ENCODE measurements at places on chromosomes 13 and 19.

DNA sequence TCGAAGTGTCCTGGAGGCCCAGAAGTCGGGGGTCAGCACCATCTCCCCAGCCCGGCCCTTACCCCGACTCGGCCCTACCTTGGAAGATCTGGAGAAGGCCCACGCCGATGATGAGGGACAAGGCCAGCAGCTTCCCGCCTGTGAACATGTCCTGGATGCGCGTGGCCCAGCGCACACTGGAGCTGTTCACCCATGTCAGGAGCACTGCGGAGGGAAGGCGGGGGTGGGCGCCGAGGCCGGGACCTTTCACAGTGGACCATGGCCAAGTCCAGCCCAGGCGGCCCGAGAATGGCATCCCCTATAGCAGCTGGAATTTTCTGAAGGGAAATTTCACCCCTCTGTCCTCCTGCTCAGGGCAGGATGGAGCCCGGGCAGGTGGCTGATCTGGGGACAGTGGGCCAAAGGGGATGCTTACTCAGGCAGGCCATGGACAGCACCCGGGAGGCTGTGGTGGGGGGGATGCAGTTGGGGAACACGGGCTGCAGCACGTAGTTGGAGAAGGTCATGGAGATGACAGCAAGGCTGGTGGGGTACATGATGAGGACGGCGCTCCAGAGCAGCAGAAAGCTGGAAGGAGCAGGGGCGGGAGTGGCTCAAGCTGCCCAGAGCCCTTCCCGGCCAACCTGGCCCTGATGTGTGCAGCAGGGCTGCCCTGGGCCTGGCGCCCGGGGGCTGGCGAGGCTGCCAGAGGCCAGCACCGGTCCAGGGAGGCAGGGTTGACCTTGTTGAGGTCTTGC is 13.0 kb downstream of the SLC7A10 start:
- no peak for DNase-seq

DNA sequence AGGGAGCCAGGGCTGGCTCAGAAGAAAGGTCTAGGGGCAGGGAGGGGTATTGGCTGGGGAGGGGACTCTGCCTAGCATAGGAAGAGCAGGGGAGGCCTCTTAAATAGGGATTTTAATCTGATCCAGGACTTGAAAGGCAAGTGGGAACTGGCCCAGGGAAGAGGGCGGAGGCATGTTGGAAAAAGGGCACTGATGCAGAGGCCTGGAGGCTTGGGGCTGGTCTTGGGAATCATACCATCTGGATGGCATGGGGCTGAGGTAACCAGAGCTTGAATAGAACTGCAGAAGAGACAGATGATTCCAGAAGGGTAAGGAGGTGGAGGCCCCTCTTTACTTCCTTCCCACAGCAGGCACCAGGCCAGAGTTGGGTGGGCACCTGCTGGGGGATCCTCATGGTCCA is 29.1 kb downstream of the CERS4 start:
- no peak for DNase-seq

DNA sequence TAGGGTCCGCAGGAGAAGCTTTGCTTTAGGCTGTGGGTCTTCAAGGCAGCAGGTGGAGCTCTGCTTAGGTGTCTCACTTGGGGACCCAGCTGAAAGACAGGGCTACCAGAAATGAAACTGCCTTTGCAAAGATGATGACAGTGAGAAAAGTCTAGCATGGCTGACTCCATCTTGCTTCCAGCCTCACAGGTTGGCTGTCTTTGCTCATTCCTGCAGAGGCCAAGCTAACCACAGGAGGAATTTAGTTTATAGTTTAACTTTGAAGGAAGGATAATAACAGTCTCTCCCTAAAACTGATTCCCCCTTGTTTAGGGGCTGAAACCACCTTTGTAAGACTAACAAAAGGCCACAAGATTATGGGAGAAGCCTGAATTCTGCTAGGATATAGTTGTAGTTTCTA is 252.4 kb downstream of the UQCRFS1 start:
- no peak for DNase-seq

DNA sequence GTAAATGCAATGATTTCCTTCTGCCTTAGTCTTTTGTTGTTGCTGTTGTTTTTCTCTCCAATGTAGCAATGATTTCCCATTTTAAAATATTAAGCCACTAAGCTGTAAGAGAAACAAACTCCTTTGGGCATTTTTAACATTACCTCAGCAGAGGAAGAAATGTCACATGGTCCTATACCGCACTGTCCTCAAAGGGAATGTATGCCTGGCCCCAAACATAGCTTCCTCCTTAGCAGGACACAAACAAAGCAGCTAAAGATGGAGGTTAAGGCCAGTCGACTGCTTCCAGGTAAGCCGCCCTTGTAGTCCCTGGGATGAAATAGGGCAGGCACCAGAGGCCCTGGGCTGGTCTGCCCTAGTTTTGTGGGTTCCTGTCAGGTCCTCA is 249.0 kb downstream of the TSHZ3 start:
- DNase-seq = no peak

DNA sequence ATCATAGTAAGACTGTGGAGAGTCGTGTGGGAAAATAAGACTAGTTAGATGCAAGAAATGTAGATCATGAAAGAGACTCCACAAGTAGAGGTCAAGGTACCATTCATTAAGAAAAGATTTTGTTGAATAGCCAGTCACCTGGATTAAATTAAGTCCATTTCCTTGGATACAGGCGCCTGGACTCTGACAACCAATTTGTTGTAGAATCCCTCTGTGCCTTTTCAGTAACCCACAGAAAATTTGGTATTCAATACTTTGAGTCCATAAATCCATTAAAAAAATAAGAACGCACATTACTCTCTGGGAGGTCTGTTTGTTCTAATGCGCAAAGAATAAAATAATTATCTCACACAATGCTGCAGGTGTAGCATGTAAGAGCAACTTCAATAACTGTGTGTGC is 469.4 kb downstream of the KLF12 start:
- no peak for DNase-seq

DNA sequence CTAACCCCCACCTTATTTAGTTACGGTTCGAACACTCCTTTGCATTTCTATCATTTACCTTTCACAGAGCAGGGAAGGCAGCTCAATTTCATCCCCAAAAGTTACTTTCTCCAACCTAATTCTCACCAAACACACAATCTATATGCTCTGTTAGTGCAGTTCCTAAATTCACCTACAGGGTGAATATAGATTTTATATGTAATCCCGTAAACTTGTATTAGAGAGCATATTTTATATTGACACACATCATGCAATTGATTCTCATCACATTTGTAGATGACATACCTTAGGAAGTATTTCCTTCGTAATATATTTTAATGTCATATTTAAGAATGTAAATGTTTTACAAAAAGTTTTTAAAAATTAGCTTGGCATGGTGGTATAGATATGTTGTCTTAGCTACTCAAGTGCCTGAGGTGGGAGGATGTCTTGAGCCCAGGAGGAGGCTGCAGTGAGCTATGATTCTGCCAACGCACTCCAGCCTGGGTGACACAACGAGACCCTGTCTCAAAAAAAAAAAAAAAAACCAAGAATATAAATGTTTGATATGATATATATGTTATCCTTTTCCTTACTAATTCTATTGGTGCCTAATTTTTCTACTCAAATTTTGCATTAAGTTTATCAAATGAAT is 57.3 kb upstream of the TNFRSF19 start:
- no peak for DNase-seq

GRCh38 chr13:50441130-50441529 is 402.4 kb downstream of the DLEU7 start:
- DNase-seq = no peak

GRCh38 chr13:29707876-29708543 is 112.5 kb upstream of the SLC7A1 start:
- no peak for DNase-seq

DNA sequence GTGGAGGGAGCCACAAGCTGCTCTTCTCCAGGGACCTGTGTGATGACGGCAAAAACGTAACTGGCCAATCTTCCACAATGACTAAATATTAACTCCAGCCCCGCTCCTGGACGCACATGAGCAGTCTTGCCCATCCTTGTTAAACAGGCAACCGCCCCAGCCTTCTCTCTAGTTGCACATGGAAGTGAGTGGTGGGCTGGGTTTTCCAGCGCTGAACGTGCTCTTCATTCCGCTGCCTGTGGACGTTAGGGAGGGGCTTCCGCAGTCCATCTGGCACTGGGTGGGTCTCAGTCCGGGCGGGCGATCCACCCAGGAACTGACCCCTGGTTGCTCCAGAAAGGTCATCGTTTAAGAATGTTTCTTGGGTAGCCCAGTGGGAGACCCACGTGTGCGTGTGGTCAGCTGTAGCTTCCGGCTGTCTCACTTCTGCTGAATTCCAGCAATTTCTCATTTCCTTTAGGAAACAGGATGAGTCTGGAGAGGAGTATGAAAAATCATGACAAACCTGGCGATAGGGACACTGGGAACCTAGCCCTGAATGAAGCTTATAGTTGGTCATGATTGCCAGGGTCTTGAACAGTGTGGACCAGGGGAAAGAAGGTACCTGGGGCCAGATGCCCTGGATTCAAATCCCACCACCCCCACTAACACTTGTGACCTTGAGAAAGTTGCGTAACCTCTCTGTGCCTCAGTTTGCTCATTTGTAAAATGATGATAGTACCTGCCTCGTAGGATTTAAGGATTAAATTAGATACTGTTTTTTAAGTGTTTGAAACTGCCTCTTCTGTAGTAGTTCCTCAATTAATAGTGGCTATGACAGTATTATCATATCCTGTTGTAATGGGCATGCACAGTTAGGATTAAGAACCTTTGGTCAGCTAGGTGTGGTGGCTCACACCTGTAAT is 92.6 kb downstream of the SIPA1L3 start:
- DNase-seq = no peak

DNA sequence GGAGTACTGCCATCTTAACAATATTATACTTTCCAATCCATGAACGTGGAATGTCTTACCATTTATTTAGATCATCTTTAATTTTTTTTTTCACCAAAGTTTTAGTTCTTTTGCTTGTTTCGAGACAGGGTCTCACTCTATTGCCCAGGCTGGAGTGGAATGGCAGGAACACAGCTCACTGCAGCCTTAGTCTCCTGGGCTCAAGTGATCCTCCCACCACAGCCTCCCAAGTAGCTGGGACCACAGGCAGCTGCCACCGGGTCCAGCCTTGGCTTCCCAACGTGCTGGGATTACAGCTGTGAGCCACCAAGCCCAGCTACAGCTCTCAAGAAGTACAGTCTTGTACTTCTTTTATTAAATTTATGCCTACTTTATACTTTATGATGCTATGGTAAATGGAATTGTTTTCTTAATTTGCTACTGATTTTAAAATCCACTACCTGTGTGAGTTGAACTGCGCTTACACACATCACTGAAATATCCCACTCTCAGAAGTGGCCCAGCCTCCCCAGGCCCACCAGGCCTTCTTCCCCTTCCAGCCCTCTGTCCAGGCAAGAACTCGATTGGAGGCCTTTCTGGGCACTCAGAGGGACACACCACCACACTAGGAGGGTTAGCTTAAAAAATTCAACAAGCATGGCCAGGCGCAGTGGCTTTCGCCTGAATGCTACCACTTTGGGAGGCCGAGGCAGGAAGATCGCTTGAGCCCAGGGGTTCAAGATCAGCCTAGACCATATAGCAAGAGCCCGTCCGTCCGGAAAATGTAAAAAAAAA is 1.0 kb upstream of the PGLS start:
- DNase-seq = no peak

- DNase-seq = no peak
These were observed 10.8 kb downstream of the PAK4 start for GRCh38 chr19:39136225-39136940.

- DNase-seq = no peak
These were observed 796.7 kb upstream of the ARGLU1 start for GRCh38 chr13:107364658-107365057.

DNA sequence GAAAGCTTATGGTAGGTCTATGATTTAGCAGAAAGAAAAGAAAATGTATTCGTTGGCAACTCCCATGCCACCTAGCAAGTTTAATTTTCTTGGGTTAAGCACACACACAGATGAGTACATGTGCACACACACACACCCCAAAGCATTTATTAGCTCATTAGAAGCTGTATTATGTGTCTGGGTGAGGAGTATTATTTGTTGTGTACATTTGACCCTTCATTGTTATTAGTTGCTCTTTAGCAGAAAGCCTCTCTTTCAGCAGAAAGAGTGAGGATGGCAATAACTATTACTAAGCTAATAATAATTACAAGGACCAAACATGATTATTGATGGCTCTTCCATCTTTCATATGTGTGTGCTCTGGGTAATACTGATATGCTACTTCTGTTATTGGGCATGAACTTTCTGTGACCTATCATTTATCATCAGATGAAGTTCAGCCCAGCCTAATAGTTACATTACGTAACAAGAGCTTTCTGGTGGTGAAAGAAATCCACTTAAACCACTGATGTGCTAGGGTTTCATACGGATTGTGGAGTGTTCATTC is 177.4 kb upstream of the OBI1 start:
- no peak for DNase-seq

DNA sequence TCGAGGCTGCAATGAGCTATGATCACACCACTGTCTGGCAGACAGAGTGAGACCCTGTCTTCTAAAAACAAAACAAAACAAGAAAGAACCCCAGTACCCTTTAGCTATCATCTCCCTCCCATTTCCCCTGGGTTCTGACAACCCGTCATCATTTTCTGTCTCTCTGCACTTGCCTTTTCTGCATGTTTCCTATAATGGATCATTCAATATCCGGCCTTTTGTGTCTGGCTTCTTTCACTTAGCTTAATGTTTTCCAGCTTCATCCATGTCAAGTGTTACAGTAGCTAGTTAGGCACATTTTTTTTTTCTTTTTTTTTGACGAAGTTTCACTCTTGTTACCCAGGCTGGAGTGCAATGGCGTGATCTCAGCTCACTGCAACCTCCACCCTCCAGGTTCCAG is 16.5 kb downstream of the AP2S1 start:
- DNase-seq = no peak

GRCh38 chr19:29576761-29577648 is 29.1 kb upstream of the POP4 start:
- DNase-seq = no peak

GRCh38 chr13:27024776-27025492 is 146.7 kb downstream of the USP12 start:
- DNase-seq = no peak

Measured in left renal cortex interstitium (tissue), 4 donors.